ENCODE measurements at places on chromosomes 13 and 19.

- no peak for DNase-seq
These were observed 170.1 kb downstream of the OLFM4 start for GRCh38 chr13:53198736-53199135.

- DNase-seq, result no peak
These were observed 116.3 kb downstream of the RAB20 start for GRCh38 chr13:110445183-110445582.

GRCh38 chr13:44117351-44117750 lies 237.6 kb downstream of the LACC1 start:
- DNase-seq, result no peak

DNA sequence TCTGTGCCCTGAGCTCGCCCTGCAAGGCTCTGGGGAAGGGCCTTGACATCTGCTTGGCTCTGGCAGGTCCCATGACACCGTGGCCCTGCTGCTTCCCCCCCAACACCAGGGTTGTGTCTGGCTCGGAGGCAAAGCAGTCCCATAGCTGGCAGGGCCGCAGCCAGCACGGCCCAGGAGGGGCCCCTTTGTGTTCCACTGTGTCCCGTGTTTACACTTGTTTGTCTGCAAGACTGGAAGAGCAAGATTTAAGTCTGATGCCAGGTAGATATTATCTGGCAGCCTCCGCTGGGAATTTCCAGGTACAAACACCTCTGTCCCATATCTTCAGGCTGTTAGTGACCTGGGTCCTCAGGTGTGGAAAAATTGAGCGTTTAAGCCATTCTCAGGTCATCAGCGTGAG lies 44.3 kb downstream of the MCF2L start:
- DNase-seq, result no peak

DNA sequence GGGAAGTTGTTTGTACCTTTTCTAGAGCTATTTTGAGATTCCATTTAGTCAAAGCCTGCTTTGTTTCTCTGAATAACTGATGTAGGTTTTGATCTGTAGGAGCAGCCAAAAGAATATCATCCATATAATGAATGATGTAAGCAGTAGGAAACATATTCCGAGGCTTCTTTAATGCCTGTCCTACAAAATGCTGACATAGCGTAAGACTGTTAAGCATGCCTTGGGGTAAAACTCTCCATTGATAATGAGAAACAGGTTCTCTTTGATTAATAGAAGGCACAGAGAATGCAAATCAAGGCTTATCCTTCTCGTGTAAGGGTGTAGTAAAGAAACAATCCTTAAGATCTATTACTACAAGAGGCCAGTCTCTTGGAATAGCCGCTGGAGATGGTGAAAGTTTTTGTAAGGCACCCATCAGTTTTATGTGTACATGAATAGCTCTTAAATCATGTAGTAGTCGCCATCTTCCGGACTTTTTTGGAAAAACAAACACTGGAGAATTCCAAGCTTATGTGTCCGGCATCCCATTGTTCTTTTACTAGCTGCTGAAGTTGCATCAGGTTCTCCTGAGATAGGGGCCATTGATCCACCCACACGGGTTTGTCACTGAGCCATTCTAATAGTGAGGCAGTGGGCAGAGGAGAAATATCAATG lies 13.5 kb downstream of the FPR3 start:
- peak; percentile 34 for DNase-seq

- no peak for DNase-seq
These were observed 10.2 kb downstream of the C19orf12 start for GRCh38 chr19:29704562-29705558.

DNA sequence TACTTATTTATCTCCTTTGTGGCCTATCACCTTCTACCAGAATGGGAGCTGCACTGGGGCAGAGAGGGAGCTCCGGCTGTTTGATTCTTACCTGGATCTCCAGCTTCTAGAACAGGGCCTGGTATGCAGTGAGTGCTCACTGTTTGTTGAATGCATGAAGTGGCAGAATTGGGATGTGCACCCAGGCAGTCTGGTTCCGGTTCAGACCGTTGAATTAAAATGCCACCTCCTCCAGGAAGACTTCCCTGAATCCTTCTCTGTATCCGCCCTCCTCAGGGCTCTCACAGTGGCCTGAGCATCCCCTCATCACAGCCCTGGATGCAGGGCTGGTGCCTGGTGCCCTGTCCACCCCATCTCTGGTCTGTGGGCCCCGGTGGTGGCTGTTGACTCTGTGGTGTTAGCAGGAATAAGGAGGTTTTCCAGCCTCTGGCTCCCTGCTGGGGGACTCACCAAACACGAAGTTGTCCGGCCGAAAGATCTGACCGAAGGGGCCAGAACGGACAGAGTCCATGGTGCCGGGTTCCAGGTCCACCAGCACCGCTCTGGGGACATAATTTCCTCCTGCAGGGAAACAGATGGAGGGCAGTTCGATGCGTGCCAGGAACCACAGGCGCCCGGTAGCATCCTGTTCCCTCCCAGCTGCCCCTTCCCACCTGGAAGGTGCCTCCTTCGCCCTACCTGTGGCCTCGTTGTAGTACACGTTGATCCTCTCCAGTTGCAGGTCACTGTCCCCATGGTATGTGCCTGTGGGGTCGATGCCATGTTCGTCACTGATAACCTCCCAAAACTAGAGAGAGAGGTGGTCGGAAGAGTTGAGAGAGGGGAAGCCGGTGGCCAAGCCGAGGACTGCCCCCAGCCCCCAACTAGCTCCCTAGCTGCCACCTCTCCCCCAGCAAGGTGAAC lies 1.0 kb downstream of the TUBB4A start:
- DNase-seq, result no peak

GRCh38 chr13:40613192-40613818 lies 53.1 kb downstream of the FOXO1 start:
- no peak for DNase-seq

DNA sequence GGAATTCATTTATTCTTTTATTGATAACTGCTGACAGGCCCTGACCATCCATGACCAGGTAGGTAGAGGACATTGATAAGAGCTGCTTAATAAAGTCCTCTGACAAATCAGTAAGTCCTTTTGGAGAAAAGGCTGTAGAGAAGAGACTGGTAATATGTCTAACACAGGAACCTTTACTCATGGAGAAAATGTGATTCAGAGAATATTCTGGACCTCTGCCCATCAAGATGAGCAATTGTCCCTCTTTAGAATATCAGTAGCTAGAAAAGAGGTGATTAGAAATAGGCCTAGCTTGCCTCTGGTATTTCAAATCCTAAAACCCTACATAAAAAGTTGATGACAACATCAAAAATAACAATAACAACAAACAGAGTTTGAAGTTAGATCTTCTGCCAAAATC lies 642.3 kb downstream of the TBC1D4 start:
- no peak for DNase-seq

DNA sequence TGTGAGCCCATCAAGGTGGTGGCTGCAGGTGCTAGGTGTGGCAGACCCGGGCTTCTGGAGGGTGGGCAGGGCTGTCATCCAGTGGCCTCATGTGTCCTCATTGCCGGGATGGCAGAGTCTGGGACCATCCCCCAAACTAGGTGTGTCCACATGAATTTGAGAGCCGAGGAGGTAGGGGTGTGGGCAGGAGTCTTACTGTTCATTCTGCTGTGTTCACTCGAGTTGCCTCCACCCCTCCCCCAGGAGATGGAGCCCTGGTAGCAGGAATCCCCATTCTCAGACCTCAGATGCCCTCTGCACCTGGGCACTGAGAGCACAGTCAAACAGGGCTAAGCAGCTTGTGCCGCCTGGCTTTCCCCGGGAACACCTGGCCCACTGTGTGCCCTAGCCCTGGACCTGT lies 22.4 kb downstream of the NAXD start:
- DNase-seq, result no peak

DNA sequence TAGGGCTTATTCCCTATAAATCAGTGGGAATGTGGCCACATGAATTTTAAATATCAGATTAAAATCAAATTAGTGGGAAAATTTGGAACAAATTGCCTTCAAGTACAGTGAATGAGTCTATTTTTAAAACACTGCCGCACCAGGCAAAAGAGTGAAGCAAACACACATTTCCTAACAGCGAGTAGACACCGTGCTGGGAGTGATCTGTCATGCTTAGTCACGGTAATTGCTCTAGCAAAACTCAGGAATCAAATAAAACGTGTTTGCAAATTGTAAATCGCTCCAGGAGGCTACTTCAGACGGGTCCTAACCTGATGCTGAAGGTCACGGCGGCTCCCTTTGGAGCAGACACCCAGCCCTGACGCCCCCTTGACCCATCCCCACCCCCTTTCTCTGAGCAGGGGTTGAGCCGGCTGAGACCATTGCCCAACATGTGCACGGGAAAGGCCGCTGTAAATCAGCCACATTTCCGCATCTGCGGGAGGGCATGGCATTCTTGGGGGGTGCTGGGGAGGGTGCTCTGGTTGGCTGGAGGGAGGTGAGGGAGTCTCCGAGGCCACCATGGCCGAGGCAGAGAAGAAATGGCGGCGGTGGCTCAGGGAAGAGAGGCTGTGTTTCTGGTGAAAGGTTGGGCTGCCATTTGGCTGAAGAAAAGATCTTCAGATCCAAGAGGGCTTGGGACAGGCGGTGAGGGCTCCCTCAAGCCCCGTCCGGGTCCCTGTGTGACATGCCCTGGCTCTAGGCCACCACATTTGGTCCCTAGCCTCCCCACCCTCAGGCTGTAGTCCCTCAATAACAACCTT lies 8.9 kb downstream of the CEBPA start:
- no peak for DNase-seq

- DNase-seq, result peak; percentile 51
These were observed 511 bp downstream of the GARRE1 start for GRCh38 chr19:34254698-34255432.

GRCh38 chr19:31470229-31470939 lies 121.1 kb upstream of the TSHZ3 start:
- DNase-seq, result no peak

- DNase-seq, result peak; percentile 79
These were observed 50.8 kb downstream of the ATP11A start for GRCh38 chr13:112740502-112741131.

DNA sequence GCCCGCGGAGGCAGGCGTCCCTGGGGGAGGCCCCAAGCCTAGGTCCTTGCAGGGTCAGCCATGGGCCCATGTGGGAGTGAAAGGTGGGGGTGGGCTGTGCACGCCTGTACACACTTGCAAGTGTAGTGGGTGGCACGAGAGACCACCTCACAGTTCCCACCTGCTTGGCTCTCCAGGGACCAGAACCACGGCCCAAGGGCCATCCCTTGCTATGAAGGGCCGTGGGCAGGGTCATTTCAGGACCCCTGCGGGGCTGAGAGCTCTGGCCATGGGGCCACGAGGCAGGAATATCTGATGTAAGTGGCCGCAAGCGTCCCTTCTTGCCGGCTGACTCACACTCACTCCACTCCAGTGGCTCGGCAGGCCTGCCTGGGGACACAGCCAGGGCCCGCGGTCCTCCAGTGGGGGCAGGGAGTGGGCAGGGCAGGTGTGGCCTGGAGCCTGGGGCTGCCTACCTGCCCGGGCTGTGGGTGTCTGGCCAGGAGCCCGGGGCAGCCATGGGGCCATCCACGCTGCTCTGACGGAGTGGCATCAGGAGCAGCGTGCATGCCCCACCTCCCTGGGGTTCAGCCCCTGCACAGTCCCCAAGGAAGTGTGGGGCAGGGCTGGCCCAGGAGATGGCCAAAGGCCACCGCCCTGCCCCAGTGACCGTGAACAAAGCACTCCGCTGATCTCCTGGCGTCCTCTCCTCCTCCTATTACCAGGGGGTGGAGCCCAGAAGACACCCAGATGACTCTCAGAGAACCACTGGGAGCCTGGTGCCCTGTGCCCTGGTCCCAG lies 8.6 kb upstream of the MKNK2 start:
- peak; percentile 67 for DNase-seq

DNA sequence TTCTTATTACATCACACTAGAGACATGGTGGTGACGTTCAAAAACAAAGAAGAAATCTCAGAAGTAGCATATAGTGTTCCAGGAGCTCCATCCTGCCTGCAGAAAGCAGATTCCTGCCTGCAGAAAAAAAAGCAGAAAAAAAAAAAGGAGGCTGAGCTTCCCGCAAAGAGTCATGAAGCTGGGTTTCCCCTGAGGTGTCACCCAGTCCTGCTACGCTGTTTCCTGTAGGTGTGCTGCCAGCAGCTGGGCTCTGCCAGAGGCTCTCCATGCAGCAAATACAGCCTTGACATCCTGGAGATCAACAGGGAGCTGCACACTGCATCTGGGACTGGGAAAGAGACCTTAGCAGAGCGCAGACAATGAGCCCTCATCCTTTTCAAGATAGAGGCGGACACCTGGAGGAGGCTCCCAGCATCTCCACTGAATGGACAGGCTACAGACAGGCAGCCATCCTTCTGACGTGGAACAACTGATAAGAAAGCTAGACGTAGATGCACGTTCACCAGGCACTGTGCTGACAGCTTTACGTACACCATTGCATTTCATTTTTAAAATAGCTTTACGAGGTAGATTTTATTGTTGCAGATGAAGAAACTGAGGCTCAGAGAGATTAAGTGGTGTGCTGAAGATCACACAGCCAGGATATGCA lies 350.9 kb downstream of the FOXO1 start:
- DNase-seq, result peak; percentile 39

DNA sequence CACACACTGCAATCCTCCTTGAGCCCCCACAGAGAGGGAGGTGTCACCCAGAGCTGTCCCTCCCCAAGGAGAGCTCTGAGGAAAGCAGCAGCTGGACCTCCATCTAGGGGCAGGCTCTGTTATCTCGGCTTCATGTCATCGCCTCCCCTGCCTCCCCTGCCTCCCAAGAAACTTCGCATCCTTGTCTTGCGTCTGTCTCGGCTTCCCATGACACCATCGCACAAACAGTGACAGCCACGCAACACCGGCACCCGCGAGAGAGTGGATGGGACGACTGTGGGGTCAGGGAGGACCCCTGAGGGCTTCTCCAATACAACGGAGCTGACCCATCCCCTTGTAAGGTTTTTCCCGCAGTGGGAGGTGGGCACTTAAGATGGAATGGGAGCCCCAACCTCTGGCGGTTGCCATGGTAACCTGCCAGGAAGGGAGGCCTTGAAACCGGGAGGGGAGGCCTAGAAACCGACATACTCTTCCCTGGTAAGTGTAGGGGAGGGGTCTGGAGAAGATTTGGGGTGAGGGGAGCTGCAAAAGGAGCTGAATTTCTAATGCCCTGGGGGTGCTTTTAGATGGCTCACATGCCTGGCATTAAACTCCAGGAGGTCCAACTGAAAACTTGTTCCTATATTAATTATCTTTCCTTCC lies 16.3 kb downstream of the TLE2 start:
- DNase-seq, result no peak

- DNase-seq, result no peak
These were observed at the start of gene ICAM3 for GRCh38 chr19:10339380-10339960. ICAM3 (minus strand) TSS chr19:10339624; CDS start chr19:10339614, 10 bp downstream.

- no peak for DNase-seq
These were observed 752 bp downstream of the PDCD5 start for GRCh38 chr19:32581705-32582179.

DNA sequence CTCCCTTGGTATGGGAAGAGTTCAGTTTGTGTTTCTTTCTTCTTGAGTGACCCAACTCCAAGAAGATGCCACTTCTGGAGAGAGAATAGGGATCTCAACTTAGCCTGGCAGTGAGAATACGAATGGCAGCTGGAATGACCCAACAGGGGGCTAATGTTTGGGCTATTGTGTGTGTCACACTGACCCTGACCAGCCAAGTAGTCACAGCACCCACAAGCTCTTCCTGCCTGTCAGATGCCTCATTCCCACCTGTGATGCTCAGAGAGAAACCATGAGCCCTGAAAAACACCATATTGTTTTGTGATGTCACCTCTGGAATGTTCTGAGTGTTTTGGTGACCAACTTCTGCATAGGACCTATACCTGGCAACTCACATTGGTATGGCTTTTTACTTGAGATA lies at the start of gene CBY2:
Gene CBY2, plus strand, starts transcription at position 233 of the 400 bp plus-strand sequence. Its CDS starts 71 bp downstream, at position 304.
- no peak for DNase-seq

- DNase-seq, result no peak
These were observed 3.2 kb downstream of the MAG start for GRCh38 chr19:35294859-35295791.
